ENCODE measurements at places on chromosomes 2 and 18.

- no peak for DNase-seq
- no peaks in the 10 kb centered on the region for H3K27me3 ChIP-seq
- no peak overlapping the region for H3K27ac ChIP-seq
- H3K4me1 ChIP-seq: no peaks in the 10 kb centered on the region
Measured at GRCh38 chr2:69353360-69353759, 33.7 kb downstream of the GFPT1 start.

GRCh38 chr2:105802587-105802986 is 57.9 kb downstream of the NCK2 start:
- H3K4me3 ChIP-seq: no peak overlapping the region
- no peaks in the 10 kb centered on the region for H3K27me3 ChIP-seq
- peaks cover 41% of the 10 kb centered on the region for H3K4me1 ChIP-seq
- H3K36me3 ChIP-seq: no peaks in the 10 kb centered on the region
- no peak for DNase-seq
- no peak overlapping the region for H3K27ac ChIP-seq

DNA sequence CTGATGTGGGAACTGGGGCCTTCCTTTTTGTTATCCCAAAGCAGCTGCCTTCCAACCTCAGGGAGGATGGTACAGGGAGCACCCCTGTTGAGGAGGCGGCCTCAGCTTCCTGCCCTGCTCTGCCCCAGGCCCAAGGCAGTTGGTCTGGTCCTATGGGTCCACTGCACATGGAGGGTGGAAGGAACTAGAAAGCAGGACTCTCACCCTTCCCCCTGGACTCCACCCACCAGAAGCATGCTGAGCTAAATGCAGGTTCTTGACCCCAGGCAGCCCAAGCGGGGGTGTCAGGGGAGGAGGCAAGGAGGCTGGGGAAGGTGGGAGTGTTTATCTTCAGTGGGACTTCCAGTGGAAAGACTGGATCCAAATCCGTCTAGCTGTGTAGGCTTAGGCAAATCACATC is 158.5 kb downstream of the SMAD2 start:
- no peaks in the 10 kb centered on the region for H3K27me3 ChIP-seq
- no peak overlapping the region for H3K27ac ChIP-seq
- H3K36me3 ChIP-seq: no peaks in the 10 kb centered on the region
- H3K4me1 ChIP-seq: no peaks in the 10 kb centered on the region
- no peak overlapping the region for H3K4me3 ChIP-seq
- no peak for DNase-seq

DNA sequence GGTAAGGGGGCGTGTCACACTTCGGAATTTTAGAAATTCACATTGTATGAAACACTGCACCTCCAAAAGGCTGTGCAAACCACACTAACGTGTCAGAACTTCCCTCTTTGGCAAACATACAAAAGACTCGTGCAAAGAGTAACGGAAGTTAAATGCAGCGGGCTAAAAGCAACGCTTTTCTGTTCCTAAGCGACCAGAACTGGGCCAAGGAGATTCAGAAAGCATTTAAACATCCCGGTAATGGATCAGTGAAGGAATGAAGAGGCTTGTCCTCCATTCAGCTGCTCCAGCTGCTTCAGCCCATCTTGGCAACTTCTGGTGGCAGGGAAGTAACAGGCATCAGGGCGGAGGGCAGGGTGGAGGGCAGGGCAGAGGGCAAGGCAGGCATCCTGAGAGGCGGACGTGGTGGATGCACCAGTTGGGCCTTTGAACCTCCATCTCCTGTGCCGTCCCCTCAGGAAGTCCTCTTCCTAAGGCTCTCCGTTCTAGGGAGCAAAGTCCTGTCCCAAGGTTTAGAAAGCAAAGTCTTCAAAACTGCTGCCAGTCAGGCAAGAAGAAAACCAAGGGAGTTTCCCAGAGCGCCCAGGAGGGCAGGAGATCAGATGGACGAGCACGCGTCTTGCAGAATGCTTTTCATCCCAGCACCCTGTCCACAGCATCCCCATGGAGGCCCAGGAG is 230.7 kb downstream of the ZNF516 start:
- no peak overlapping the region for H3K4me3 ChIP-seq
- no peak for DNase-seq
- H3K36me3 ChIP-seq: no peaks in the 10 kb centered on the region

- no peaks in the 10 kb centered on the region for H3K27me3 ChIP-seq
- H3K4me1 ChIP-seq: peaks cover 5% of the 10 kb centered on the region
- no peak overlapping the region for H3K4me3 ChIP-seq
- no peaks in the 10 kb centered on the region for H3K36me3 ChIP-seq
Measured at GRCh38 chr2:158716121-158716791, 78.9 kb upstream of the DAPL1 start.

- no peaks in the 10 kb centered on the region for H3K27me3 ChIP-seq
- DNase-seq: no peak
- peaks cover 8% of the 10 kb centered on the region for H3K4me1 ChIP-seq
- H3K36me3 ChIP-seq: no peaks in the 10 kb centered on the region
- peak overlapping the region; percentile 85 for H3K4me3 ChIP-seq
- H3K27ac ChIP-seq: peak overlapping the region; percentile 98
Measured at GRCh38 chr2:69742322-69742952, 503 bp downstream of the ANXA4 start.

- H3K36me3 ChIP-seq: no peaks in the 10 kb centered on the region
- H3K27ac ChIP-seq: peak overlapping the region; percentile 77
- no peak overlapping the region for H3K4me3 ChIP-seq
- H3K27me3 ChIP-seq: no peaks in the 10 kb centered on the region
Measured at GRCh38 chr2:42722320-42723190, 41.4 kb downstream of the OXER1 start.

- no peaks in the 10 kb centered on the region for H3K36me3 ChIP-seq
- peak overlapping the region; percentile 65 for H3K27ac ChIP-seq
- H3K4me1 ChIP-seq: no peaks in the 10 kb centered on the region
- no peak for DNase-seq
Measured at GRCh38 chr2:14621114-14621513, 11.4 kb upstream of the LRATD1 start.

GRCh38 chr18:3170441-3171161 is 49.2 kb downstream of the MYOM1 start:
- no peak overlapping the region for H3K27ac ChIP-seq
- H3K4me1 ChIP-seq: no peaks in the 10 kb centered on the region
- H3K36me3 ChIP-seq: no peaks in the 10 kb centered on the region
- no peak overlapping the region for H3K4me3 ChIP-seq
- no peaks in the 10 kb centered on the region for H3K27me3 ChIP-seq

DNA sequence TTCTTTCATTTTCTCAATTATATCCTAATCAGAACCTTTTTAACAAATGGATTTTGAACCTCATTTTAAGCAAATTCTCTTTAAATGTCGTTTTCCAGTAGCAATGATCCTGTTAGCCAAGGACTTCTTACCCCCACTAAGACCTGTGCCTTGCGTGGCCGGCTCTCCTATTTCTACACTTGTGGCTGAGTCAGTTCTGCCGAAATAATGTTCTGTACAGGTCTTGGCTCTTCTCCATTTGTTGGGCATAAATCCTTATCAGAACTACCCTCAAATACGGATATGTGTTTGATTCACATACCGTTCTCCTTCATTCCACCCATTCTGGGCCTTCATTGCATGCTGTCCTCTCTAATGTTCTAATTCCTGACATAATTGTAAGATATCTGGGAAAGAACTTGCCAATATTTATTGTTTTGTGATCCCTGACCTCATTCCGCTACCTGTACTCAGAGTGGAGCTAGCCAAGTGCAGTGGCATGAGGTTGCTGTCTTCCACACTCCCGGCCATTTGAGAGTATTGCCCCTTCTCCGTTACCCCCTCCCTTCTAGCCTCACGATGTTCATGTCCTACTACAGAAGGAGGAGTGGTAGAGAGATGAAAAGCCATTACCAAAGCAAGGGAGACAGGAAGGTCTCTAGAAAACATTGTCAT is 78.7 kb downstream of the MYOM1 start:
- H3K27me3 ChIP-seq: no peaks in the 10 kb centered on the region
- no peaks in the 10 kb centered on the region for H3K4me1 ChIP-seq
- no peak overlapping the region for H3K4me3 ChIP-seq
- H3K36me3 ChIP-seq: no peaks in the 10 kb centered on the region
- H3K27ac ChIP-seq: no peak overlapping the region

- H3K27ac ChIP-seq: no peak overlapping the region
- no peak overlapping the region for H3K4me3 ChIP-seq
- H3K36me3 ChIP-seq: no peaks in the 10 kb centered on the region
- H3K4me1 ChIP-seq: peaks cover 7% of the 10 kb centered on the region
- no peak for DNase-seq
Measured at GRCh38 chr2:176642074-176642473, 372.8 kb downstream of the MTX2 start.

DNA sequence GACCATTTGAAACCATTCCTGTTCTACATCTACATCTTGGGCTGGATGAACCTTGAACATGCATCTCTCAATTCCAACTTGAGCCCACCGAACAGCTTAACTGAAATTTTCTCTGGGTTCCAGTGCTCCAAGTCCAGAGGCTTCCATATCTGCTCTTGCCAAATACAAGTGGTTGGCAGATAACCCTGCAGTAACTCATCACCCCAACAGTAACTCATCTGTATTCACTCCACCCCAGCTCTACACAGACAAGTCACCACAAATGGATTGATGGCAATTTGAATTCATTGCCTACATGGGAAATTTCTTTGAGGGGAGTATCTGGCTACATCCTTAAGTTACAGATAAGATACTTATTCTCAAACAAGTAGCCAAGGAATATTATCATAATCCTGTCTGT is 502.4 kb upstream of the TNP1 start:
- H3K27ac ChIP-seq: no peak overlapping the region
- peaks cover 23% of the 10 kb centered on the region for H3K4me1 ChIP-seq
- no peak for DNase-seq
- H3K4me3 ChIP-seq: no peak overlapping the region
- H3K27me3 ChIP-seq: no peaks in the 10 kb centered on the region
- no peaks in the 10 kb centered on the region for H3K36me3 ChIP-seq

DNA sequence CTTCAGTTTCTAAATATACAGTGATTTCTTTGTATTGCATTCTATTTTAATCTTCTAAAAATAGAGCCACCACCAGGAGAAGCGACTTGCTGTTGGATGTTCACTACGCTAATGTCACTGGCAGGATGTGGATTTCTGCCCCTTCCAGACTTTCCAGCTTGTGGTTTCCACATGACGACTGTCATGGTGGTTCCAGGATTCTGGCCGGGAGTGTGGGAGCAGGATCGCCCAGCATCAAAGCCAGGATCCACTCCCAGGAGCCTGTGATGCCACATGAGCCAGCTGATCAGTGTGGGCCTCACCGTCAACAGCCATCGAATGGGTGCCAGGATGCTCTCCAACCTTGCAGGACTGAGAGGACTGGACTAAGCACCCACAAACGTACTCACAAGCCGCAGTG is 148.8 kb downstream of the HDAC4 start:
- no peaks in the 10 kb centered on the region for H3K27me3 ChIP-seq
- no peaks in the 10 kb centered on the region for H3K36me3 ChIP-seq
- H3K4me1 ChIP-seq: peaks cover 8% of the 10 kb centered on the region
- no peak for DNase-seq

DNA sequence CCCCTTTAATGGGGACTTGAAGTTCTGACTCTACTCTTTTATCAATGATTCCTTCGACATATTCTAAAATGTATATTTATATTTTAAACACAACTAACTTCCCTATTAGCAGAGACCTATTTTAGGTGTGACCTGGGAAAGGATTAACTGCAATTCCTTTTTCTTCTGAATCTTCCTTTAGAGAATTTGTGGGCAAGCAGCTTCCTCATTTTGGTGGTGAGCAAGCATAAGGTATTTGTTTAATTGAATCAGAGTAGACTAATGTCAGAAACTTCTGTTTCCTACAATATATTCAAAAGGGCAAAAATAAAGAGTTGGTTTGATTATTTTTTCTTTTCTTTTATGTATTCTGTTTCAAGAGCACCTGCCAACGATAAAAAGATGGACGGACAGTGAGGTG is 237.0 kb downstream of the IKZF2 start:
- no peak for DNase-seq
- peak overlapping the region; percentile 62 for H3K27ac ChIP-seq
- H3K27me3 ChIP-seq: no peaks in the 10 kb centered on the region
- peaks cover 36% of the 10 kb centered on the region for H3K4me1 ChIP-seq

DNA sequence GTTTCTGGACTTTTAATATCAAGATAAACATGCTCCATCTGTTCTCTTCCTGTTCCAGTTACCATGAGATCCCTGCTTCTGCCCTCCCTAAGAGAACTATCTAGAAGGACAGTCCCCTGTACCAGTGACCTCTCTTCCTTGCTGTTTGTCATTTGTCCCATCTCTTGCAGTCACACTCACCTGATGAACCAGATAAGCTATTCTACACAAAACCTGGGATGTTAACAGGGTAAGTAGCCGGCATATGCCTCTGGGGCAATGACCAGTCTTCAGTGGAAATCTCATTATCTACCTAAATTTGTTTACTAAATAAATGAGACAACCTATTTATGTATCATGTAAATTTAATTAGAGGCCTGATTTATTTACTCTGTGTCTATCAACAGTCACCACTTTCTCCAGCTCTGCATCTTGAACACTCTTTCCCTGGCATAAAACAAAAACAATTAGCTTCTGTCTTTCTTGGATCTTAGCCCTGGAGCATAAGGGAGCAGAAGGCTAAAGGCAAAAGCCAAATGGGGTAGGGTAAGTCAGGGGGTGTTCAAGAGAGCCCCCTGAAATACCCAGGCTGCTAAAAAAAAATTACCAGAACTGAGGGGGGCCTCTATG is 337.7 kb downstream of the ALK start:
- H3K4me3 ChIP-seq: no peak overlapping the region
- H3K4me1 ChIP-seq: no peaks in the 10 kb centered on the region
- no peak overlapping the region for H3K27ac ChIP-seq
- H3K36me3 ChIP-seq: no peaks in the 10 kb centered on the region
- H3K27me3 ChIP-seq: peaks cover 10% of the 10 kb centered on the region

- H3K27me3 ChIP-seq: peaks cover 6% of the 10 kb centered on the region
- H3K4me1 ChIP-seq: peaks cover 7% of the 10 kb centered on the region
- no peaks in the 10 kb centered on the region for H3K36me3 ChIP-seq
- no peak for DNase-seq
- no peak overlapping the region for H3K4me3 ChIP-seq
Measured at GRCh38 chr2:219556413-219556812, 12.6 kb downstream of the TMEM198 start.

GRCh38 chr2:47631792-47632398 is 151.1 kb upstream of the MSH6 start:
- DNase-seq: peak; percentile 81
- no peaks in the 10 kb centered on the region for H3K36me3 ChIP-seq
- H3K4me1 ChIP-seq: peaks cover 2% of the 10 kb centered on the region
- no peaks in the 10 kb centered on the region for H3K27me3 ChIP-seq

DNA sequence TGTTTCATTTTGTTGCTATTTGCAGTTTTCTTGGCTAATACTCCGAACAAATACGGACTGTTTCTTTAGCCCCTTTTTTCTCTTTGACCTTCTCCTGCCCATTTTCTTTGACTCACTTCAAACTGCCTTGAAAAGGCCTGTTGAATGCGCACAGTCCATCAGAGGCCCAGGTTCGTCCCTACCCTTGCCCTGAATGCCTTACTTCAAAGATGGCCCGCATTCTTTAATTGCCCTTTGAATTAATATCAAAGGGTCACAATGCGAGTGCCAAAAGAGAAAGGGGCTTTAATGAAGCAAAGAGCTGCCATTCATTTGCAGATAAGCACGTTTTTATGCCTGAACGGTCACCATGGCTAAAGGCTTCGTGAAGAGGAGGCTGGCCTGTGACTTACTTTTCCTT is 29.7 kb downstream of the PAX3 start:
- no peaks in the 10 kb centered on the region for H3K36me3 ChIP-seq
- H3K27me3 ChIP-seq: peaks cover 77% of the 10 kb centered on the region
- no peaks in the 10 kb centered on the region for H3K4me1 ChIP-seq
- no peak for DNase-seq
- no peak overlapping the region for H3K4me3 ChIP-seq
